ENCODE measurements at places on chromosomes 6 and 20.
A peak's percentile ranks its signal among the peaks of the same experiment; 100 is the strongest.

- peak; percentile 51 for DNase-seq
Observed at GRCh38 chr6:692356-692851, 535 bp downstream of the EXOC2 start.

- peak; percentile 95 for DNase-seq
Observed at GRCh38 chr6:4316867-4317400, 181.6 kb upstream of the ECI2 start.

DNA sequence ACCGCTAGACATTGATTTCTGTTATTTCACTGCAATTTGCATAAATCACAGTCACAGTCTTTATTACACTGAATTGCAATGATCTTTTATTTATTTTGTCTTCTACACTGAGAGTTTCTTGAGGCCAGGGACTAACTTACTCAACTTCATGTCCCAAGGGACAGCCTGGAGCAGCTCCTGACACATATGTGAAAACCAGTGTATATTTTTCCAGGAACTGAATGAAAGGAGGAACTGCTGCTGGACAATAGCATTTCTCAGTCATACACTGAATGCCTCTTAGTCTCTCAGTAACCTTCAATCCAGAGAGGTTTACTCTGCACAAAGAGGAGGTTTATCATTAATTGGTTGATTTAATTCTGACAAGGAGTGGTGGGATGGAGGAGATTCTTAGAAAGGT, 5.9 kb downstream of the F13A1 start:
- no peak for DNase-seq

GRCh38 chr20:24823176-24823784, 125.8 kb upstream of the CST7 start:
- no peak for DNase-seq

DNA sequence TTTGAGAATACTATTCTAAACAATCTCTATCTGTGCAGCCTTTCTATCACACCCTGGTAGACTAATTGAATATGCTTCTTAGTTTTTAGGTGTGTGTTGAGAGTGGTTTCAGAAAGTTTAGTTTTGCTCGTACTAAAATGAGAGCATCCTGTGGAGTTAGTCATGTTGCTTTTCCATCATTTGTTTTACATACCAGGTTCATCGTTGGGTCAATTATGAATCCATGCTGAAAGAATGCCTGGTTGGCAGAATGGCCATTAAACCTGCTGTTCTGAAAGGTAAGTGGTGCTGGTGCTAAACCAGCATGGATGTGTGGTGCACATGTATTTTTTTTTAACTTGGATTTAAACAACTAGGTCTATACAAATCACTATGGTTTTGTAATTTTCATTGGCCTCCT, 49.3 kb downstream of the CYB5R4 start:
- DNase-seq, result no peak

GRCh38 chr20:4593149-4593525, 128.6 kb upstream of the PRND start:
- DNase-seq, result no peak

DNA sequence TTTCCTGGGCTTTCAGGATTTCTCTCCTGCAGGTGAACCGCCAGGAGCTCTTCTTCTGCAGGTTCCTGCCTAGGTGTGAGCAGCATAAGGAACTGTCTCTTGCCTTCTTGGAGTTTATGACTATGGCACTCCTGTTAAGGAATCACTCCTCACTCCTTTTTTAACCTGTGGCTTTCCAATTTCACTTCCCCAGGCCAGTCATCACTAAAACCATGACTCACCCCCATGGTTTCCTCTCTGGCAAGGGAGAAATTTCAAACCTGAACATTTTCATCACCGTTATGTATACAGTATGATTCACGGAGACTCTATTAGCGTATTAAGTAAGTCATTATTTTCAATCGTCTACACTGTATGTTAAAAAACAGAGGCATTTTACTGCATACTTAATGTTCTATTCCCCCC, 78.2 kb upstream of the ARID1B start:
- DNase-seq, result peak; percentile 59

GRCh38 chr6:127058936-127059335, 59.5 kb upstream of the RSPO3 start:
- peak; percentile 55 for DNase-seq

GRCh38 chr20:3802524-3803239, 6.6 kb downstream of the CDC25B start:
- DNase-seq, result no peak

DNA sequence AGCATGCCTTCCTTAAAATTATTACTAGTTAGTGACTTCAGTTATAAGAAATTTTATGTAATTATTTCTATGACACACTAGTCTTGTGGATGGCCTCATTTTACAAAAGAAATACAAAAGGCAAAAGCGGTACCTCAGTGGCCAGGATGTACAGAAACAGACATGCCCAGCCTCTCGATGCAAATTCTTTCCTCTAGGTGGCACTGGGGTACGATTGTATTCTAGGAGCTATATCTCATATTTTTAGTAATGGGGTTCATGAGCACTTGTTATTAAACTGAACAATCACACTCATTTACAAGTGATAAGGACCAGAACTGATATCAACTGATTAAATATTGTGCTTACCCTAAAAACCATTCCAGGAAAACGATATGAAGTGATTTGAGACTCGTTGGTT, 59.8 kb downstream of the SOD2 start:
- peak; percentile 36 for DNase-seq

DNA sequence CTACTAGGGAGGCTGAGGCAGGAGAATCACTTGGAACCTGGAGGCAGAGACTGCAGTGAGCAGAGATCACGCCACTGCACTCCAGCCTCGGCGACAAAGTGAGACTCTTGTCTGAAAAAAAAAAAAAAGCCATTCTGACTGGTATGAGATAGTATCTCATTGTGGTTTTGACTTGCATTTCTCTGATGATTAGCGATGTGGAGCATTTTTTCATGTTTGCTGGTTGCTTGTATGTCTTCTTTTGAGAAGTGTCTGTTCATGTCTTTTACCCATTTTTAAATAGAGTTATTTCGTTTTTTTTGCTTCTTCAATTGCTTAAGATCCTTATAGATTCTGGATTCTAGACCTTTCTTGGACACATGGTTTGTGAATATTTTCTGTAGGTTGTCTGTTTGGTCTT, 103.5 kb upstream of the SIM1 start:
- peak; percentile 22 for DNase-seq

GRCh38 chr6:91105532-91105931, 518.7 kb upstream of the MAP3K7 start:
- DNase-seq, result no peak

DNA sequence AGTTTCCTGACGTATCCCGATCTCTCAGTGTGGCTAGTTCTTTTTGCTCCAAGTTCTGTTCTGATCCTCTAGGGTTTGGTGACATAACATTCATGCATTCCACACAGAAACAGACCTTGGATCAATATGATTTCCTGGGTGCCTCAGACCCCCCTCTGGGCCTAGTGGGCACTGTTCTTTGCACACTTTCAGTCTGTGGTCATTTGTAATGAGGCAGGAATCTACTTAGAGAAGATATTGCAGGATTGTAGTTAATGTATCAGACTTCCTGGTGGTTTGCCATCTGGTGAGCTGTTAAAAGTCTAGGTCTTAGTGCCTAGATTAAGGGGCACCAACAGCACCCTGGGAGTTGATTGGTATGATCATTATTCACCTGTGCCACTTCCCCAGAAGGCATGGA, 7.5 kb downstream of the BEND6 start:
- peak; percentile 69 for DNase-seq

DNA sequence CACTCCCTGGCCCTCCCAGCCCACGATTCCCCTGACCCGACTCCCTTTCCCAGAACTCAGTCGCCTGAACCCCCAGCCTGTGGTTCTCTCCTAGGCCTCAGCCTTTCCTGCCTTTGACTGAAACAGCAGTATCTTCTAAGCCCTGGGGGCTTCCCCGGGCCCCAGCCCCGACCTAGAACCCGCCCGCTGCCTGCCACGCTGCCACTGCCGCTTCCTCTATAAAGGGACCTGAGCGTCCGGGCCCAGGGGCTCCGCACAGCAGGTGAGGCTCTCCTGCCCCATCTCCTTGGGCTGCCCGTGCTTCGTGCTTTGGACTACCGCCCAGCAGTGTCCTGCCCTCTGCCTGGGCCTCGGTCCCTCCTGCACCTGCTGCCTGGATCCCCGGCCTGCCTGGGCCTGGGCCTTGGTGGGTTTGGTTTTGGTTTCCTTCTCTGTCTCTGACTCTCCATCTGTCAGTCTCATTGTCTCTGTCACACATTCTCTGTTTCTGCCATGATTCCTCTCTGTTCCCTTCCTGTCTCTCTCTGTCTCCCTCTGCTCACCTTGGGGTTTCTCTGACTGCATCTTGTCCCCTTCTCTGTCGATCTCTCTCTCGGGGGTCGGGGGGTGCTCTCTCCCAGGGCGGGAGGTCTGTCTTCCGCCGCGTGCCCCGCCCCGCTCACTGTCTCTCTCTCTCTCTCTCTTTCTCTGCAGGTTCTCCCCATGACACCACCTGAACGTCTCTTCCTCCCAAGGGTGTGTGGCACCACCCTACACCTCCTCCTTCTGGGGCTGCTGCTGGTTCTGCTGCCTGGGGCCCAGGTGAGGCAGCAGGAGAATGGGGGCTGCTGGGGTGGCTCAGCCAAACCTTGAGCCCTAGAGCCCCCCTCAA, at the start of gene LTA:
TSS of gene LTA (plus strand) at position 249 of the 871 bp plus-strand sequence. CDS start at position 703, 454 bp downstream.
- no peak for DNase-seq

DNA sequence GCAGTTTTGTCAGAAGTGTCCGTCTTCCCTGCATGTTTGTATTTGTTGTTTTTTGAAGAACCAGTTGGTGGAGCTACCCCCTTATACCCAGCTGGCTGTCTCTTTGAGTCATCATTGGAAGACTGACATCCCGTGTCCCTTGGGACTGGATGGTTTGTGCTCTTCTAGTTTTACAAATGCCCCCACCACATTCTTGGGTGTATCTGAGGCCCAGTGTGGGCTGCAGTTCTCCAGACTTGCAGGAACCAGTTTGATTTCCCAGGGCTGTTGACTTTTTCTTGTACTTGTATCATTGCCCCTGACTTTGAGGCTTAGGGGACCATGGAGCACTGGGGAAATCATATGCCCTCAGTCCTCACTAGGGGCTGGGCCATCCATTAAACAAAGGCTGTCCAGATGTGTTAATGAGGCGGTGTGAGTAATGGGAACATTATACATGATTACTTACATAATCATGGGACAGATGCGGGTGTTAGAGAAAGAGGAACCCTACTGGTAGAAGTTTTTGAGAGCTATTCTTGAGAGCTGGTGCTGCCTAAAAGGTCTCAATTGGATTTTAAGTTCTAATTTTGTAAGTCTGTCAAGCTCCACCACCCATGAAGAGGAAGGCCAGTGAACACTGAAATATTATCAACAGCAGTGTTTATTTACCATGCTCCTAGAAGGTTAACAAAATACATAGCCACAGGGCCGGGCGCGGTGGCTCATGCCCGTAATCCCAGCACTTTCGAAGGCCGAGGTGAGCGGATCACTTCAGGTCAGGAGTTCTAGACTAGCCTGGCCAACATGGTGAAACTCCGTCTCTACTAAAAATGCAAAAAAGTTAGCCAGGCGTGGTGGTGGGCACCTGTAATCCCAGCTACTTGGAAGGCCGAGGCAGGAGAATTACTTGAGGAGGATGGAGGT, 8.5 kb downstream of the JARID2 start:
- peak; percentile 59 for DNase-seq

- peak; percentile 22 for DNase-seq
Observed at GRCh38 chr6:118509009-118509617, 39.0 kb upstream of the PLN start.

DNA sequence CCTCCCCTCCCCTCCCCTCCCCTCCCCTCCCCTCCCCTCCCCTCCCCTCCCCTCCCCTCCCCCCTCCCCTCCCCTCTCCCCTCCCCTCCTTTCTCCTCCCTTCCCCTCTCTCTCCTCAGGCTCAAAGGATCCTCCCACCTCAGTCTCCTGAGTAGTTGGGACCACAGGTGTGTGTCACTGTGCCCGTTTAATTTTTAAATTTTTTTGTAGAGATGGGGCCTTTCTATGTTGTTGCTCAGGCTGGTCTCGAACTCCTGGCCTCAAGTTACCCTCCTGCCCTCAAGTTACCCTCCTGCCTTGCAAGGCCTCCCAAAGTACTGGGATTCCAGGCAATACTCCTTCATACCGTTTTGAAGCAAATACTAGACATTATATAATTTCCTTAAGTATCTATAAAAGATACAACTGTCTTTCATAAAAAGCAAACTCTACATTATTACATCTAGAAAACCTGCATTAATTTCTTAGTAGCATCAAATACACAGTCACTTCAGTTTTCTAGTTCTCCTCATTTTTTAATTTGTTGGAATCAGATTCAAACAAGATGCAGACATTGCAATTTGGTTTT, 39.8 kb downstream of the NCOA3 start:
- DNase-seq, result no peak

DNA sequence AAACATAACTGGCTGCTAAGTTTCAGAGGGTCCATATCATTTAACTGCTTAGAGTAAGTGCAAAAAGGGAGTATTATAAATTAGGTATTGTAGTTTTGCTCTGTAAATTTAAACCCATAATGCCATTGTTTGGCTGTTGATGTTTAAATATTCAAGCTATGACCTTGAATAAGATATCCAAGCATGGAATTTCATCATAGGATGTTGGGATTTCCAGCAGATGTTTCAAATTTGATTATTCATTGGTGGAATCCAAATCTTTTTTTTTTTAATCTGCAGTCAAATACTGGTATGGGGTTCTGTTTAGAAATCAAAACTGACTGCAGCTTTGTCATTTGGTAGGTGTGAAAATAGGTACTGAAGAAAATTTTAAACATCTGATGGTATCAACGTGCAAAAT, 161.0 kb downstream of the KHDC1L start:
- no peak for DNase-seq

GRCh38 chr6:118992186-118992795, 57.3 kb upstream of the MCM9 start:
- DNase-seq, result no peak

DNA sequence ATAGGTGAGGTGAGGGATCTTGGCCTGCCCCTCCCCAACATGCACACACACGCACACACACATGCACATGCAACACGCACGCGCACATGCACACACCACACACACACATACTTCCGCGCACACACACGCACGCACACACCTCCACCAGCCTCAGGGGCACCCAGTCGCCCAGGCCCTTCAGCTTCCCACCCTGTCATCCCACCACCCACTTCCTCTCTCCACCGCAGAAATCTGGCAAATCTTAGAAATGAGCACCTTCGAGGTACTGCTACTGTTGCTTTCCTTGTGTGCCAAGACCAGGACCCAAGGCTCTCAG, 1.2 kb downstream of the SPDEF start:
- no peak for DNase-seq
